ENCODE measurements at places on chromosomes 5 and 9. TPM values are rescaled to one million over a fixed set of nuclear protein-coding genes. Genes with fewer than 3 reads are reported as not detected.

OBP2A gene
- not detected for total RNA-seq

ACTBL2 gene
- total RNA-seq, result not detected

DNA sequence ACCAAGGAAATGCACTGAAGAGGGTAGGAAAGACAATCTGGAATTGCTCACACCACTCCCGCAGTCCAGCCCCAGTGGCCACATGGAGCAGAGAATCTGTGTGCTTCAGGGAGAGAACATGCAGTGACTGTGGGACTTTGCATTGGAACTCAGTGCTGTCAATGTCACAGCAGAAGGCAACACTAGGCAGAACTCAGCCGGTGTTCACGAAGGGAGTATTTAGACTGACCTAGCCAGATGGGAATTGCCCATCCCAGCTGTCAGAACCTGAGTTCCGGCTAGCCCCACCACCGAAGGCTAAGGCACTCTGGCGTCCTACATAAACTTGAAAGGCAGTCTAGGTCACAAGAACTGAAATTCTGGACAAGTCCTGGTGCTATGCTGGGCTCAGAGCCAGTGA, 139.0 kb downstream of the AGTPBP1 start:
- no peak overlapping the region for H3K27ac ChIP-seq
- H3K36me3 ChIP-seq, result peaks cover 3% of the 10 kb centered on the region
- no peak for DNase-seq
- H3K4me1 ChIP-seq, result peaks cover 13% of the 10 kb centered on the region

DNA sequence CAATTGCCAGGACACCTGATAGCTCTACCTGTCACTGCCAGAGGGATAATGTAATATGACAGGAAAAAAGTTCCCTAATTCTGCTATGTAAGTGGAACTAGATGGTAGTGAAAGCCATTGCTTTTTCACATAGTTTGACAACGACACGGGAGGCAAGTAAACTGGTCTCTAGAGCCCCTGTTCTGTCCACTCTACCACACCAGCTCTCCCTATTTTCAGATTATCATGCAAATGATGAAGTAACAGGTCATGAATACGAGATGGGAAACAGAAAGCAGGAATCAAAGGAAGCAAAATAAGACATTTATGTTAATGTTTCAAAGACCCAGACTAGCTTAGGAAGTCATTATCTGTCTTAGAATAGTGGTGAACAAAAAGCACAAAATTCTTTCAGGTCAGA, 56.2 kb downstream of the TAF11L14 start:
- H3K4me3 ChIP-seq, result no peak overlapping the region
- no peaks in the 10 kb centered on the region for H3K27me3 ChIP-seq
- no peak overlapping the region for H3K27ac ChIP-seq
- DNase-seq, result no peak
- no peaks in the 10 kb centered on the region for H3K4me1 ChIP-seq
- H3K36me3 ChIP-seq, result no peaks in the 10 kb centered on the region

- no peak overlapping the region for H3K4me3 ChIP-seq
- no peaks in the 10 kb centered on the region for H3K4me1 ChIP-seq
- no peaks in the 10 kb centered on the region for H3K27me3 ChIP-seq
- H3K36me3 ChIP-seq, result no peaks in the 10 kb centered on the region
- no peak for DNase-seq
Observed at GRCh38 chr5:90911169-90911568, 352.6 kb downstream of the ADGRV1 start.

DNA sequence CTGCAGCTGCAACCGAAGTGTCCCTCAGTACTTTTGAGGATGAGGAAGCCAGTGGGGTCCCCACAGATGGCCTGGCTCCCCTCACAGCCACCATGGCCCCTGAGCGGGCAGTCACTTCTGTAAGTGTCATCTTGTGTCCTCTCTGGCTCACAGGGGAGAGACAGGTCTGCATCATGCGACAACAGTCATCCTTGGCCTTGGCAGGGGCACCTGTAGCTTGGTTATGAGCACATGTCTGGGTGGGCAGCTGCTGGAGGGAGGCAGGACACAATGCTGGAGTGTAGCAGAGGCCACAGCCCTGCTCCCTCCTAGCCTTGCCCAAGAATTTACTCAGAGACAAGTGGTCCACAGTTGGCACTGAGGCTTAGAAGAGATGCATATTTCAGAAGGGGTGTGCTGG, 71.7 kb downstream of the COL15A1 start:
- peaks cover 42% of the 10 kb centered on the region for H3K36me3 ChIP-seq
- H3K27ac ChIP-seq, result no peak overlapping the region
- no peaks in the 10 kb centered on the region for H3K4me1 ChIP-seq
- DNase-seq, result no peak
- no peak overlapping the region for H3K4me3 ChIP-seq
- no peaks in the 10 kb centered on the region for H3K27me3 ChIP-seq
